Skeletal muscle cell (primary cell): ENCODE measurements at places on chromosomes 16 and 17.
A peak's percentile ranks its signal among the peaks of the same experiment; 100 is the strongest.

DNA sequence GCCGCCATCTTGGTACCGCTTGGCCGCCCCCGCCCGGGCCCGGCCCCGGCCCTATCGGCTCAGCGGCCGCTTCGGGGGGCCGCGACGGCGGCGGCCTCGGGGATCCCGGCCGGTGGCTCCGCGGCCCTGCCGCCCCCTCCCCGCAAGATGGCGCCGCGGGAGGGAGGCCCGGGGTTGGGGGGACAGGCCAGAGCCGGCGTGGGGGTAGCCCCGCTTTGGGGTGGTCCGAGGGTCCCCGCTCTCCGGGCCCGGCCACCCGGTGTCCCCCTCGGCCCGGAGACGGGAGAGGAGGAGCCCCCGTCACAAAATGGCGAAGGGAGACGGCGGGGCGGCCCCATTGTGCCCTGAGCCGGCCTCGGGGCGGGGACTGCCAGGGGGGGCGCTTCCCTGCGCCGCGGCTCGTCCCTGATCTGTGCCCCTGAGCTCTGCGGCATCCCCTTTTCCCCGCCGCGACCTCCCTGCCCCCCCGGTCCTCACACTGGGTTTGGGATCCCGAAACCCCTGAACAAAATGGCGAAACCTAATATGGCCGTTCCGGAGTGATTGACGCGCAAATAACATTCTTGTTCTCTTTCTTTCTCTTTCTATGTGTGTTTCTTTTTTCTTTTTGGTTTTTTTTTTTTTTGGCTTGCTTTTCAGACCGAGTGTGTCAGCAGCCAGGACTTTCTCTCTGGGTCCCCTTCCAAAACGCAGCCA, 986 bp downstream of the HAPSTR1 start:
- no peak for DNase-seq

DNA sequence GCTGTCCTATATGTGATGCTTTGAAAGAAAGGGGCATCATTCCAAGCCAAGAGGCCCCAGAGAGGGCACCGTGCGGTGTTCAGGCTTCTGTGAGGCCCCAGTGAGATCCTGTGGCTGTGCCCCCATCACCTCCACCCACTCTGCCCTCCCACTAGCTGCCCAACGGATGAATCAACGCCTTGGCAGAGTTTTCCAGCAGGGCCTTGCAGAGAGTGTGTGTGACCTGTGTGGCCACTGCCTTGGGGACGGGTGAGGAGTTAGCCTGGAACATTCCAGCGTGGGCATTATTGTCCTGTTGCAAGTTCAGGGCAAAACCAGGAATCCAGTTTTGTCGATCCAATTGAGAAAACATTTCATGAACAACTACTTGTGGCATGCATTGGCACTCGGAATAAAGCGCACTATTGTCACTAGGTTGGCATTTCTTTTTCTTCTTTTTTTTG, 53.7 kb downstream of the SF3B3 start:
- peak; percentile 55 for DNase-seq

DNA sequence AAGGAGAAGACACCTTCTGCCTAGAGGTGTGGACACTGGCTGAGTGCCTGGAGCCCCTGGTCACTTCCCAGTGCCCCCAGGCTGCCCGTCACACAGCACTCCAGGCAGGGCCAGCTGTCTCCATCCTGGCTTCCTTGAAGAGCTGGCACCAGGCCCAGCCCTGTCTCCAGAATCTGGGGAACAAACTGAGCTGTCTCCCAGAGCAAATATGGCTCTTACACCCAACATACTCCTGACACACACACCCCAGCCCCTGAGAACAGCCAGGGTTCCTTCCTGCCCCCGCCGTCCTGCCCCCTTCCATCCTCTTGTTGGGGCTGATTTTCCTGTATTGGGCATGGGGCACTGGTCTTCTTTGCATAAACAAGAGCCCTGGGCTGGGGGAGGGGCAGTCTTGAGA, 9.1 kb downstream of the NHERF1 start:
- no peak for DNase-seq

GRCh38 chr16:22035153-22035552, 27.2 kb downstream of the MOSMO start:
- DNase-seq, result no peak

- no peak for DNase-seq
Observed at GRCh38 chr17:55190748-55191147, 74.0 kb upstream of the HLF start.

DNA sequence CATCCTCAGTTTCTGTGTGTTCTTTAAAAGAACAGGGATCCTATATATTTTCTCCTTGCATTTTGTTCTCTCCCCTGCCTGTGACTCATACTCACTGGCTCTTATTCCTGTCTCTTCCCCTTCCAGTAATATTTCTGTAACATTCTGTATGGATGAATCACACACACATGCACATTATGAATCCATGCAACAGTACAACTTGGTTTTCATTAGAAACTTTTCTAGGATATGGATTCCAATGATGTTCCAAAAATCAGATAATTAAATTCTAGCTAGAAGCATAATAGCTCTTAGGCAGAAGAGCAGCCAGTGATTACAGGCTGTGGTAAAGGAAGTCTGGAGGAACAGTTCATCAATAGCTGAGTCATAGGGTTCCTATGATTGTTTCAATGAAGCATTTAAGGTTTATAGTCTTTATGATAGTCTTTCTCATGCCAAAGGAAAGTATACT, 119.6 kb upstream of the PMFBP1 start:
- peak; percentile 91 for DNase-seq

- DNase-seq, result peak; percentile 96
Observed at GRCh38 chr17:65131946-65132345, 5.2 kb upstream of the RGS9 start.

DNA sequence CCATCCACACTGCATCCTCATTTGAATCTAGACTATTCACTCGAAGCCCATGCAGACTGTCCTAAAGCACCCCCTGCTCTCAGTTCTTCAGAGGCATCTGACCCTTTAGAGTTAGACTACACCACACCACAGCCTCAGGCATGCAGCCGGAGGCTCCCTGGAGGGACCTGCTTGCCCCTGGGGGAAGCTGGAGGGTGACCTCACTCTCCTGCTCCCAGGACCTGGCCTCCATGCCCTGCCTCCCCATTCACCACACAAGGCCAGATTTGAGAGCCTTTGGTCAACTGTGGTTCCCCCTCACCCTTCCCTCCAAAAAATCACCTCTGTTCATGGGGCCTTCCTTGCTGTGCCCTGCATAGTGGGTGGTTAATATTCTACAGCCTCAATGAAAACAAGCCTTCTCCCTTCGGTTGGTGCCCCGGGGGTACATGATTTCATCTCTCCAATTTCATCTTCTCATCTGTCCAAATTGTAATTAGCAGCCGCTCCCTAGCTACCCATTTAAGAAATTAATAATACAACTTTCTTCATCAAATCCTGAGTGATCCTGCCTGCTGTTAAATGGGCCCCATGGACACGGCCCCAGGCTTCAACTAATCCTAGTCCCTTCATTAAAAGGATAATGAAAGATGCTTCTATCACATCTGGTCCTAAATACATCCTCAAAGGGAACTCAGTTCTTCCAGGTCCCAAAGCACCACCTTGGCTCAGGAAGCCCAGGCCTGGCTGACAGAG, 24.4 kb downstream of the ABCC12 start:
- no peak for DNase-seq

DNA sequence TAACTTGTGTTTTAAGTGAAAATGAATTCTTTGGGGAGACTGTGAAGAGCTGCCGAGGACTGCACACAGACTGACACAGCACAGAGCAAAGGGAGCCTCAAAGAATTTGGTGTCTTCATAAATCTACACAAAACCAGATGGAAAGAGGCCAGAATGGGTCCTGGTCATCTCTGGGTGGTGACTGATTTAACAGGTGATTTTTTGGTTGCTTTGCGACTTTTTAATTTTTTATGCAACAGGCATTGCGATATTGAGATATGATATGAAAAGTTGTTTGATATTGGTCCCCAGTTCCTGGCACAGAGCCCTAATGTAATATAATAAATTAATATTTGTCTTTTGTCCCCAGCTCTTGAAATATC, 12.6 kb upstream of the EIF1 start:
- no peak for DNase-seq

DNA sequence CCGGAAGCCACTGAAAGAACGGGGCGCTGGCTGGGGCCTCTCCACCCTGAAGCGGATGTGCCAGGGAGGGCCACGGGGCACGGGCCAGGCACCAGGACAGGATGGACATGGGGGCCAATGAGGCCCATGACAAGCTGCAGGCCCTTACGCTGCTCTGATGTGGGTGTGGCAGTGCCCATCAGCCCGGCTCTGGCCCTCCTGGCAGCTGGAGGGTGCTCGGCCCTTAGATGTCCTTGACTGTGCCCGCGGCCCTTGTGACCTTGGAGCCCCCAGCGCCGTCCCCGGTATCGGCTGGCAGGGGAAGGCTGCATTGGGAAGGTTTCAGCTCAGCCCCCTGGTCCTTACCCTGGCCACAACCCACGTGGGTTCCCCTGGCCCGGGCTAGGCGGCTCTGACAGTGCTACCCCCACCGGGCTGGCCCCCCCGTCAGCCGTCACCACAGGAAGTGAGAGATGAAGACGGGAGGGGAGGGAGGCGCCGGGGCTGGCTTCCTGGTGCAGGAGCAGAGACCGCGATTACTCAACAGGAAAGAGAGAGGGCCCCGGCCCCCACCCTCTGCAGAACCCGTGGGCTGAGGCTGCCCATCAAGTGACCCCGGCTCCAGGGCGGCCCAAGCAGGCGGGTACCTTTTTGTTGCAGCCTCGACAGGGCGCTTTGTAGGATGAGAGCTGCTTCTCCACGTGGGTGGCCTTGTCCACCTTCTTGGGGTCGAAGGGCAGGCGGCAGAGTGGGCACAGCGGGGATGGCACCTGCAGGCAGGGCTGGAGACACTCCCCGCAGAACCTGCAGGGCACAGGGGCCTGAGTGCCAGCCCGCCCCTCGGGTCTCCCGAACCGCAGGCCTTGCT, 5.3 kb downstream of the RNF166 start:
- peak; percentile 42 for DNase-seq

DNA sequence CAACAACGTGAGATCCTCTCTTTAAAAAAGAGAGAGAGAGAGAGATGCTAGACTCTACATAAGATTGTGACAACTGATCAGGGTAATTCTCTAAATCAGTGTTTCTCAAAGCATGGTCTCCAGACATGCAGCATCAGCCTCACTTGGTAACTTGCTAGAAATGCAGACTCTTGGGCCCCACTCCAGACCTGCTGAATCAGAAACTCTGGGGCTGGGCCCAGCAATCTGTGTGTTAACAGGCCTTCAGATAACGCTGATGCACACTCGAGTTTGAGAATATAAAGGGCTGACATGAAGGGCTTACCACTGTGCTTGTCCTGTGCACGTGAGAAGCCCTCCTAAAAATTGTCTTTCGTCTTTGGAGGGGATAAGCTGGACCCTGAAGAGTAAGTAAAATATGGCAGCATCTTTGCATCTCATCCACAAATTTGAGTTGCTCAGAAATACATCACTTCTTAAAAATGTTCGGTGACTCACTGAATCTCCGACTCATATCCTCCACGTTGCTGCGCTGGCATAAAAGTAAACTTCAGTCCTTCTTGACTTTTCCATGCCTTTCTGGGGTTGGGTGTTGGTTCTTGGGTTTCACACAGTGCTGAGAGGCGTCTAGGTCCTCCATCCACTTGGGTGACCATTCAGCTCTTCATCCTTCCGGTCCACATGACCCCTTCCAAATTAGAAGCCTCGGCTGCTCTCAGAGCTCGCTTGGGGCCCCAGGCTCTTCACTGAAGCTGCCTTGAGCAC, 26.1 kb upstream of the KDM8 start:
- peak; percentile 31 for DNase-seq

GRCh38 chr16:4362476-4363135, 9.0 kb upstream of the VASN start:
- DNase-seq, result no peak

GRCh38 chr16:48223490-48223889, 20.6 kb upstream of the LONP2 start:
- no peak for DNase-seq

GRCh38 chr16:79658301-79659033, 57.9 kb upstream of the MAF start:
- peak; percentile 47 for DNase-seq

DNA sequence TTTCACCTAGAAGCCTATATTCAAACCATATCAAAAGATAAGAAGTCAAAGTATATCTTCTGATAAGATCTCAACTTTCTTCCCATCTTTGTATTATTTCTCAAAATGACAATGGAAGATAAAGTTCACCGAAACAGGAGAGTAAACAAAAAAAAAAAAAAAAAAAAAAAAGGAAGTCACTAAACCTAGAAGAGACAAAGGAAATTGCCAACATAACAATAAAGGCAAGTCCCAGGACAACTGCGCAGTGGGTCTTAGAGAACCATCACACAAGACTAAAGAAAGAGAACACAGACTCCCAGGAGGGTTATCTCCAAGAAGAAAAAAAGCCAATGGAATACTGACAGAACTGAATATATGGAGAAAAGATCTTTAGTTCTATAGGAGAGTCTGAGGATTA, 65.7 kb downstream of the SMURF2 start:
- no peak for DNase-seq

- DNase-seq, result no peak
Observed at GRCh38 chr17:60006160-60006559, 41.6 kb upstream of the RNFT1 start.

DNA sequence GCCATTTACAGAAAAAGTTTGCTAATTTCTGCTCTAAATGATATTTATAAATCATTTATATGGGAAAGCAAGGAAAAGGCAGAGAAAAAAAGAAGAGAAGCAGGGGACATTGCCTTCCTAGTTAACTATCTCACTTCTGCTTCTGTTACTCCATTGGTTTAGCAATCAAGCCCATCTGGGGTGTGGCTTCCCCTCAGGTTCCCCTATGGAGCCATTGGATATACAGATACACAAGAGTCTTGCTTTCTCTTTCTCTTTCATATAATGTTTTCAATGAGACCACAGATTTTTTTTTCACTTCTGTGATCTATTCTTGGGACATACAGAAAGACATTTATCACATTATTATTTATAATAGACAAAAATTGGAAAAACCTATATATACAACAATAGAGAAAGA, 105.6 kb upstream of the TOM1L1 start:
- DNase-seq, result no peak

DNA sequence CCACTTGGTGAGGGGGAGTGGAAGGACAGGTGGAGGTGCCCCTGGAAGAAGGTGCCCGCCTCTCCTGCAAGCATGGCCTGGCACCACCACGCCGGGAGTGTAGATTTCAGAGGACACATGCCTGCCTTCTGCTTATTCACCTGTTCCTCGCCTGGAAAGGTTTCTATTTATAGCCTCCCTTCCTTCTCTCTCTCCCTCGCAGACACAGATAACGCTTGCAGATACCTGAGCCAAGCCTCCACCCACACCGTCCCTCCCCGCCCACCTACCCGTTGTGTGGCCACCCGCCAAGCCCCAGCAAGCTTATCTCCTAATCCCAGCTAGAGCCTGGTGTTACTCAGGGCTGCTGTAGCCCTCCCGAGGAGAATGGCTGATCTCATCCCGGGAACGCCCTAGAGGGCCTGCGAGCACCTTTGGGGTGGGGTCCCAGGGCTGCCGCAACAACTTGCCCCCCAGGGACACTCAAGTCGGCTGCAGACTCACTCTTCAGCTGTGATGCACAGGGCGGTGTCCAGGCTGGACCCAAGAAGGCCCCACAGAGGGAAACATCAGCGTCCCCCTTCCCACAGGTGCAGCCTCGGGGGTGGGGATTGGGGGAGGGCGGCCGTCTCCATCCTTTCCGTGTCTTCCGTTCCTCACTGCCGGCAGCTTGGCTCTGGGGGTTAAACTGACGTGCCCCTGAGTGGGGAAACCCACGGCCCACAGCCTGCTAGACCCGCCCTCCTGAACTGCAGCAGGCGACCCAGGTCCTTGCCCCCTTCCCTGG, 1.9 kb upstream of the SNAI3 start:
- DNase-seq, result no peak

- no peak for DNase-seq
Observed at GRCh38 chr17:14947671-14948070, 317.5 kb downstream of the PMP22 start.

GRCh38 chr17:28702026-28702751, 9.5 kb downstream of the PROCA1 start:
- no peak for DNase-seq
